ENCODE measurements at places on chromosomes 6 and 20. TPM values are rescaled to one million over a fixed set of nuclear protein-coding genes. Genes with fewer than 3 reads are reported as not detected.

EYA2 gene
- polyA plus RNA-seq, result 1.5 TPM

GPLD1 gene
- polyA plus RNA-seq, result 0.47 TPM

- no peak for DNase-seq
Measured at GRCh38 chr6:88972504-88973423, 9.3 kb upstream of the RNGTT start.

DAAM2 gene
- polyA plus RNA-seq, result 39.7 TPM

Data from BJ (cell line).